WTC11 (cell line): ENCODE measurements at places on chromosomes 12 and 14.
A peak's percentile ranks its signal among the peaks of the same experiment; 100 is the strongest.

DNA sequence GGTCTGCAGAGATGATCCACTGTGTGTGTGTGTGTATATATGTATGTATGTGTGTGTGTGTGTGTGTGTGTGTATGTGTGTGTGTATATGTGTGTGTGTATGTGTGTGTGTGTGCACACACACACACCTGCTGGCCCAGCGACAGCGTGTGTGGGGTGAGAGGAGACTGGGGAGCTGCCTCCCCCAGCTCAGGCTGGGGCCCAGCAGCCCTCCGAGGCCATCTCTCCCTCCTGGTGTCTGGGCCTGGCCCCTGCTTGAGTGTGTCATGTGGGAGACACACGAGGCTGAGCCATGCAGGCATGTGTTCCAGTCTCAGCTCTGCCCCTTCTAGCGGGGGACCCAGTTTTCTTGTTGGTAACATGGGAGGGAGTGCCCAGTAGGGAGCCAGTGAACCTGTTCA is 10.0 kb upstream of the TNFAIP2 start:
- DNase-seq, result no peak

DNA sequence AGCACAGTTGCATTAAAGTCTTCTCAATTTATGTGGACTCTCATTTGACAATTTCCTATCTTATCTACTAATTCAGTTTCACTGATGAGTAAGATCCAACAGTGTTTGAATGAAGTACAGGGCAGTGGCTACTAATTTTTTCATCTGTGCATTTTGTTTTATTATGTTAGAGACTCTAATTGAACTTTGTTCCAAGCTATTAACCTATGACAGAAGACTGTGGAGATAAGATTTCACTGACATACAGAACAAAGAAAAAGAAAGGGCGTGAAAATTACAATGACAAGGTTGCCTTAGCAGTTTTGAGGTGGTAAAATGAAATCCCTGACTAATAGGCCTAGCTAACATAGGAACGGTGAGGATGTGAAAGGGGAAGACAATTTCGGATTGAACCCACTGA is 153.2 kb upstream of the SOX5 start:
- DNase-seq, result no peak

GRCh38 chr12:105164068-105164467 is 56.5 kb downstream of the WASHC4 start:
- no peak for DNase-seq

DNA sequence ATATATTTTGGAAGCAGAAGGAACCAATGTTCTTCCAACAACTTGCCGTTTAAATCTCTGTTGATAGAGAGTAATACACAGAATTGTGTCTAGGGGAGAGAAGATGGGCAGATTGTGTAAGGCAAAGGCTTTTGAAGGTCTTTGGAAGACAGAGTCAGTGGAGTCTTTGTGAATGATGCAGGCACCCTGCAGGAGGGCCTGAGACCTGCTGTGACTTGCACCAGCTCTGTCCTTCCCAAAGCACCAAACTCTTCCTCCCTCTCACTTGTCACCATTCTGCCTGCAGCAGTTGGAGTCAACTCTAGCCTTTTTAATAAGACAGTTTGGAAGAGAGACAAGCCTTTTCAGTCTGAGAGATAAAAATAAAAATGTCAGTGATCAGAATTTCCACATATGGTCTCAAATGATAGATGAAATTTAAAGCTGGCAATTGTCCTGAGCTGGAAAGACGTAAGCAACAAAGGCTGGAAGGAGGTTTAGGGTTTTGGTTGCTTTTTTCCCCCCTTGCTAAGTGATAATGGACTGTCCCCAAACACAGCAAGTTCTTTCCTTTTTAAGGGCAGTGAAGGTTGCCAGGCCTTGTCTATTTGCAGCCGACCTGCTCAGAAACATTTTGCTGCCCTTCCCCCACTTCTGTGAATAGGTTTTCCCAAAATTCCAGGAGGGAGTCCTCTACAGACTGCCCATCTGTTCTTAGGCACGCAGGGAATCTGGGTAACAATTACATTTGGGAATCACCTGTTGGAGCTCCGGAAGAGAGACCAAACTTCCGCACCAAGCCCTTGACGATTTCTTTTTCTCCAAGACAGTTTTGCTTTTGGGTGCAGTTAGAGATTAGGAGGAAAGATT is 103.0 kb upstream of the NTF3 start:
- DNase-seq, result no peak

DNA sequence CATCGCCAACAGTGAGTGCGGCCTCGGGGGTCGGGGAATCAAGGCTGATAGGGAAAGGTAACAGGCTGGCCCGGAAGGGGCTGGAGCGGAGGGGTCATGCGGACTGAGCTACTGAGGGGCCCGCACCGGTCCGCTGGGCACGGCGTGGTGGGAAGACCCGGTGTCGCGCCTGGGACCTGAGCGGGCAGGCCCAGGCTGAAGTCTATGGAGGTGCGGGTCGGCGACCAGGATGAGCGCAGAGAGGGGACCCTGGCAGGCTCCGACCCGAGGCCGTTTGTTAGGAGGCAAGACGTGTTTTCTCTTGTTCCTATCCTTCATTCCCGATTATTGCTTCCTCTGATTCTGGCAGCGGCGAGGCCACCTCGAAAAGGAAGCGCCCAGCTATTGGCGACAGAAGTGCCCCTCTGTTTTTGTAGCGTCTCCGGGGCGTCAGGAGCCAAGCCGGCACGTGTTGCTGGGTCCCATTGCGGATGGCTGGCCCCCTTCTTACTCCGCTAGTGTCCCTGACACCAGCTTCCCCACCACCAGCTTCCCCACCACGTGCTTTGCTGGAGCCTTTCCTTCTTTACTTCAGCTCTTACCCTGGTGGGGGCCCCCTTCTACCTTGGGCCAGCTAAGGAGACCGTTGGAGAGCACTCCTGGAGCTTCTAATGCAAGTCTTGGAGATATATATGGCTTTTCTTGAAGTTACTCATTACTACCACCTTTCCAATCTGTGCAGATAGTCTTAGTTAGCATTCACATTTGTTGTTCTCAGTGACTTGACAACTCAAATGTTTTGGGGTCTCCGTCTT is 653 bp downstream of the PA2G4 start:
- peak; percentile 26 for DNase-seq

DNA sequence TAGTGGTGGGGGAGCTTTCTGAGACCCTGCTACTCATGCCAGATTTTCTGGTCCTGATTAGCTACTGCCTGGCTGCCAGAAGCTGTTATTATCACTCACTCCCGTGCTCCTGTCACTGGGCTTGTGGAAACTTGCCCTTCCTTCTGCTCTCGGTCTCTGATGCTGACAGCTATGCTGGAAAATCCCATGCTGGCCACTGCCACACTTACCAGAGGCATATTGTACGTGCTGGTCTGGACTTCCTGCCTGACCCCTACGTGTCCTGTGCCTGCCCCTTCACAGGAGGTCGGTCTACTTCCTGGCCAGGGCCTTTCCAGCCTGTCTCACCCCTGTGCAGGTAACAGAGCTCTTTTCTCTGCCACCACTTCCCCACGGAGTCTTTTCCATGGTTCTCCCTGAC is 149.4 kb upstream of the PLEKHG7 start:
- DNase-seq, result no peak

DNA sequence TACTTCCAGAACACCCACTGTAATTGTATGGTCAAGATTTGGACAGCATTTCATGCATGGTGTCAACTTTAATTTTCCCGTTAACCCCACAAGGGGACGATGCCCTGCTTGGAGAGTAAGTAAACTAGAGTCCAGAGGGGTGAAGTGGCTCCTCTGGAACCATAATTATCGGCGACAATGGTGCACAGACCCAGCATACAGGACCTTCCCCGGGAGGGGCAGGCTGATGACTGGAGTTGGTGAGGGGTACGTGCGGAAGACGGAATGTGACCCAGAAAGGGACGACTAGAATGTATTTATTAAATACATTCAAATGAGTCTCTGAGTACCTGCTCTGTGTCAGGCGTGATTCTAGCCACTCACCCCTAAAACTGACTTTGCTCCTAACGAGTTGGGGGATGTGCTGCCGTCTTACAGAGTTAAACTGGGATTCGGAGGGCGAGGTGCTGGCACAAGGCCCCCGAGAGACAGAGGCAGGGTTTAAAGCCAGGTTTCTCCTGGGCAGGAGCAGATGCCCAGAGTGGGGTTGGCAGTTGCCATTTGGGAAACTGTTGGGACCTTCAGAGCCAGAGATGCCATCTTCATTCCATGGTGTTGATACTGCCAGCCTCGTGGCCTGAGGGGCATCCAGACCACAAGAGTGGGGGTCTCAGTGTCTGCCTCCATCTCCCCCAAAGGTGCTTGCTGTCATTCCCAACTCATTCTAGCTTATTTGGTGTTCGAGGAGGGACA is 10.9 kb downstream of the RTL1 start:
- peak; percentile 2 for DNase-seq

DNA sequence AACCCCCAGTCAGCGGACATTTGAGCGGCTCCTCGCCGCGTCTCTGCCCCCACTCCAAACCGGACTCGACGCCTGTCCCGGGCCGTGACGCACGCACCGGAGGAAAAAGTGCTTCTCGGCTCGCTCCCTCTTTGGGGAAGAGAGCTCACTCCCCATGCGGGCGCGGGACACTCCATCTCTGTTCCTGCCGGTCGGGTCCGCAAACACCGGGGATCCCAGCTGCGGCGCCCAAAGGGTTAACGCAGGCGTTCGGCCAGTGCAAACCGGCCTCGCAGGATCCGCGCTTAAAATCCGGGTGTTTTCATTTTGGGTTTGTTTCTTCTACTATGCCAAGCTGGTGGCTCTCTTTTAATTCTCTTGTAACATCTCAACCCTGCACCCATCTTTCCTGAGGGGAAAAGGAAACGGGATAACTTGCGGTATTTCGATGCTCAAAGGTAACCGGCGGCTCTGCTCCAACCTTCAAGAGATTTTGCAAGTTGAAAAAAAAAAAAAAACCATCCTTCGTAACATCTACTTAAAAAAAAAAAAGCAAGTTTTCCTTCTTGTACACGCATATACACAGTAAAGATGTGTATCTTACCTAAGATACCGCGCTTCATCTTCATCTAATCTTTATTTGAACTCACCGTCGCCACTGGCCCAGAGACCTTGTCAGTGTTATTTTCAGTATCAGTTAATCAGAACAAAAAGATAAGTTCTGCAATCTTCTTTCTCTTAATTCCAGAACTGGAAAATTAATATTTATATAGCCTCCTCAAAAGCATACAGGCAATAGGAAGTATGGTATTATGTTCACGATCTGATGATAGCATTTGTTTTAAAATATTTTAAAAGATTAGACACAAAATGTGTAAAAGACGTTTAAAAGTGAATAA is 1.6 kb upstream of the ATP2B1 start:
- peak; percentile 74 for DNase-seq

- DNase-seq, result no peak
Measured at GRCh38 chr12:56278905-56279304, 12.2 kb downstream of the COQ10A start.

- DNase-seq, result no peak
Measured at GRCh38 chr12:15662303-15662980, 126.7 kb downstream of the EPS8 start.

DNA sequence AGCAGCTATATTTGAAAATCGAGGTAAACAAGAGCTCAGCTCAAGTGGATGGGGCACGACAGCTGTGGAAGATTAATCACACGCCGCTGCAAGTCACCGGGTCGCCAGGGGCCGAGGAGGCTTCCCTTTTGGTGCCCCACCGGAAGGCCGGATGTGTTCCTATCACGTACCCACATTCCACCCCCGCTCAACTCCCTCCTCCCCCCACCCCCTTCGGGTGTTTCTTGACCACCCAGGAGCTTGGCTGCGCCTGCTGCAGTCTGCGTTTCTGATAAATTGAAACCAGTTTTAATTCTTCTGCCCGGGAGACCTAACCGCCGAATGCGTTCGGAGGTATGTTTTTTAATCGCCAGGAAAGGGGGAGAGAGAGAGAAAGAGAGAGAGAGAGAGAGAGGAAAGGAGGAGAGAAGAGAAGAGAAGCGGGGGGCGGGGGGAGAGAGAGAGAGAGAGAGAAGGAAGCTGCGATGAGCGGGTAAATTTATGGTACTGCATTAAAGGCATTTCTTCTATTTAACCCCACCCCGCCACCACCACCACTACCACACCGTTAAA is 1.8 kb downstream of the SLC8A3 start:
- peak; percentile 58 for DNase-seq

- peak; percentile 25 for DNase-seq
Measured at GRCh38 chr14:38211255-38211735, 3.6 kb downstream of the SSTR1 start.

- peak; percentile 41 for DNase-seq
Measured at GRCh38 chr12:111758120-111758561, 8.6 kb upstream of the ALDH2 start.

- DNase-seq, result no peak
Measured at GRCh38 chr12:28938581-28939235, 210.4 kb upstream of the FAR2 start.

DNA sequence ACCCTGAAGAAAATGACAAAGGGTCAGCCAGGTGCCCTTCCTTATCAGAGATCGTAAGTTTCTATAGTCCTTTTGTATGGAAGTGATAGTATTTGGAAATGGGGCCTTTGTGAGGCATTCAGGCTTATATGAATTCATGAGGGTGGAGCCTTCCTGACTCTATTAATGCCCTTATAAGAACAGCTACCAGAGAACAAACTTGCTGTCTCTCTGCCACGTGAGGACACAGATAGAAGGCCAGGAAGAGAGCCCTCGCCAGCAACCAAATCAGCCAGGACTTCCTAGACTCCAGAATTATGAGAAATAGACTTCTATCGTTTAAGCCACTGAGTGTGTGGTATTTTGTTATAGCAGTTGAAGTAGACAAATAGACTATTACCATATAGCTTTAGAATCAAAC is 36.7 kb downstream of the TRMT5 start:
- DNase-seq, result no peak

GRCh38 chr12:32455607-32456071 is 56.3 kb downstream of the FGD4 start:
- DNase-seq, result no peak

- DNase-seq, result no peak
Measured at GRCh38 chr12:105296116-105297089, 34.1 kb upstream of the C12orf75 start.

DNA sequence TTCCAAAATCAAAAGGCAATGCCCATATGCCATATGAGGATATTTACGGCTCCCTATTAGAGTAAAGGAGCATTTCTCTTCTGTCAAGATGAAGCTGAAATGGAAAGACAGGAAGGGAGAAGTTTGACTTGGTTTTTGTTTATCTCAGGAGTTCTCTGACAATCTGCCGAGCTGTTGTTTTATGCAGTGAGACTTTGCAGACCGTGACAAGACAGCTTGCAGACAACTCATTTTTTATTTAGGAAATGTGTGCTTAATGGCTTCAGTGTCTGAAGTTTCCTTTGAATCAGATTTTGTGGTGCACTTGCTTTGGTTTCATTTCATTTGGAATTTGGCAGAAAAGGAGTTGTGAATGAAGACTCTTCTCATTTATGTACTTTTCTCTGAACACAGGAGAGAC is 145.4 kb downstream of the C12orf50 start:
- no peak for DNase-seq

DNA sequence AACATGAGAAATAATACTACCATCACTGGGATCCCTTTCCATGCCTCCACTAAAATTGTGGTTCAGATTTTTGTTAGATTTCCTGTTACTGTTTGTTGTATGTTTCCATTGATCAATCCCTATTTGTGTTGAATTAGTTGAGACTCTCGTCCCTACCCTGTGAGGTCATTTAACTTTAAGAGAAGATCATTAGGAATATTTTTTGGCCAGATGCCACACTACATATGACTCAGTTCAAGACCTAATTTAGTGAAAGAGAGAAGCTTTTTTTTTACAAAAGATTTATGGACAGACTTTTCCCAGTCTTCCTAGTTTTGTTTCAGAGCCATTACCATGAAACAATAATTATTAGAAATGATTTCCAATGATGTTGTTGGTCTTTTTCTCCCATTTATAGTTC is 35.5 kb downstream of the CPSF6 start:
- no peak for DNase-seq

- no peak for DNase-seq
Measured at GRCh38 chr12:32522331-32523221, 123.2 kb downstream of the FGD4 start.
